ENCODE measurements at places on chromosomes 12 and 14.

- DNase-seq: no peak
Measured at GRCh38 chr12:104514092-104514810, 57.5 kb downstream of the CHST11 start.

GRCh38 chr12:130862161-130862560 lies 9.7 kb upstream of the RAN start:
- no peak for DNase-seq

DNA sequence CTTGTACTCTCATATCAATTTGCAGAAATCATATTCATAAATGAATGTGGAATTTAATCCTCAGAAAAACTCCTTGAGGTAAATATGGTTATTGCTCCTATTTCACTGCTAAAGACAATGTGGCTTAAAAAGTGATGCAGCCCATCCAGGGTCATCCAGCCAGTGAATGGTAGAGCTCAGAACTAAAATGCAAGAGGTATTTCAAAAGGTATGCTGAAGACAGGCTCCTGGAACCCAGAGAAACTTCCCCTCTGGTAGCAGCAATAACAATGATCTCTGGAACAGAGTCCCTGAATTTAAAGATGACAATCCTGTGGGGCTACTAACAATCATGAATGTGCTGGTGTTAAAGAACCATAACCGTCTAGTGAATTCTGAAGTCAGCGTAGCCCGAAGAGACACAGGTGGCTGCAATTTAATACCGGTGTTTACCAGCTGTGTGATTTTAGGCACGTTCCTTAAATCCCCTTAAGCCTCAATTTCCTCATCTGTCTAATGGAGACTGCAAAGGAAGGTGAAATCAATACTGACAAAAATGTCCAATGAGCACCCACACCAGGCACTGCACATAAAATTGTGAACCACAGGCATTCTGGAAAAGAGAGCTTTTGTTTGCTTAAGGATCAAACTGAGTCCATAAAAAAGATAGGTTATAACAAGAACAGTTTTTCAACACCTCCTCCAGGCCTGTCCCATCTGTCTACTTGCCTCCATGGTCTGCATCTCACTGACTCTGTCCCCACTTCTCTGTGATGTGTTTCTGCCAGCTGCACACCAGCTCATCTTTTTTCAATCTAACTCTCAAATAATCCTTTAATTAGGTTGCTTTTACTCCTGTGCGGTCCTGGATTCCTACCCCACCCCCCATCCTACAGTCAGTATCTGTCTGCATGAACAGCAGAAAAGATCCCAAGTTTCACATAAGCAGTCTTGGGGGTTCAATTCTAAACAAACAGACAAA lies 10.5 kb downstream of the TM7SF3 start:
- no peak for DNase-seq

DNA sequence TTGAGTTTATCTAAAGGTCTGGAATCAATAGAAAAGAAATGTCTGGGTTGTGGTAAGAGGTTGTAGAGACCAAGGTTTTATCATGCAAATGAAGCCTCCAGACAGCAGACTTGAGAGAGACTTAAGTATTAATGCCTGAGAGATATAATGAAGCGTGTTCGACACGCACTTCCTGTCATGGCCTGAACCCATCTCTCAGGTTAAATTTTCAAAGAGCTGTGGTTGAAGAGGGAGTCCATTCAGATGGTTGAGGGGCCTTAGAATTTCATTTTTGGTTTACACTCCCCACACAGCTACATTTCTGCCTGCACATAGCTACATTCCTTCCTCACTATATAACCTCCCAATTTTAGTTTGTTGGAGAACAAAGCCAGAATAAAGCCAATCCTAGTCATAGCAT lies 10.1 kb upstream of the CLEC12A start:
- DNase-seq: no peak

GRCh38 chr14:20782280-20782890 lies 1.3 kb downstream of the RNASE6 start:
- no peak for DNase-seq

- no peak for DNase-seq
Measured at GRCh38 chr12:67662910-67663538, 14.5 kb downstream of the DYRK2 start.

DNA sequence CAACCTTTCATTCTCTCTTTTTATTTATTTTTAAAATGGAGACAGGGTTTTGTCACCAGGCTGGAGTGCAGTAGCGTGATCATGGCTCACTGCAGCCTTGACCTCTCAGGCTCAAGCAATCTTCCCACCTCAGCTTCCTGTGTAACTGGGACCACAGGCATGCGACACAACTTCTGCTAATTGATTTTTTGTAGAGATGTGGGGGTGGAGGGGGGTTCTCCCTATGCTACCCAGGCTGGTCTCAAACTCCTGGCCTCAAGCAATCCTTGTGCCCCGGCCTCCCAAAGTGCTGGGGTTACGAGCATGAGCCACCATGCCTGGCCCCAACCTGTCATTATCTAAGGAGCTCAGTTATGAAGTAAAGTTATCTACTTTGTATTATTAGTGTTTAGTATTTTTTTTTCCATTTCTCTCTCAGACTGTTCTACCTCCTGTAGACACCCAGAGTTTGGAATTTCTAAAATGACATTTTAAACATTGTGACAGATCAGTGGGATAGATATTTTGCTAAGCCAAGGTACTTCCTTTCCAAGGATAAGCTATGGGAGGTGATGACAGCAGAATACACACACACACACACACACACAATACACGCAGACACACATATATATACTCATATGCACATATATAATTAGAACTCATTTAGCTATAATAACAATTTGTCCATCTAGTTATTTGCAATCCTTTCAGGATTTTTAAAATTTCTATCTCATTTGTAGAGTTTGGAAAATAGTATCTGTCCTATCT lies 2.1 kb upstream of the USP44 start:
- no peak for DNase-seq

- DNase-seq: no peak
Measured at GRCh38 chr12:92516277-92516600, 186.6 kb upstream of the PLEKHG7 start.

GRCh38 chr12:569091-569676 lies 94.1 kb downstream of the NINJ2 start:
- DNase-seq: no peak

- no peak for DNase-seq
Measured at GRCh38 chr12:130158754-130159059, 3.6 kb upstream of the FZD10 start.

GRCh38 chr14:75459099-75459741 lies 31.4 kb downstream of the JDP2 start:
- no peak for DNase-seq

- DNase-seq: no peak
Measured at GRCh38 chr14:92832137-92832700, 38.1 kb downstream of the GOLGA5 start.

- DNase-seq: no peak
Measured at GRCh38 chr14:37384870-37385596, 187.3 kb downstream of the MIPOL1 start.

DNA sequence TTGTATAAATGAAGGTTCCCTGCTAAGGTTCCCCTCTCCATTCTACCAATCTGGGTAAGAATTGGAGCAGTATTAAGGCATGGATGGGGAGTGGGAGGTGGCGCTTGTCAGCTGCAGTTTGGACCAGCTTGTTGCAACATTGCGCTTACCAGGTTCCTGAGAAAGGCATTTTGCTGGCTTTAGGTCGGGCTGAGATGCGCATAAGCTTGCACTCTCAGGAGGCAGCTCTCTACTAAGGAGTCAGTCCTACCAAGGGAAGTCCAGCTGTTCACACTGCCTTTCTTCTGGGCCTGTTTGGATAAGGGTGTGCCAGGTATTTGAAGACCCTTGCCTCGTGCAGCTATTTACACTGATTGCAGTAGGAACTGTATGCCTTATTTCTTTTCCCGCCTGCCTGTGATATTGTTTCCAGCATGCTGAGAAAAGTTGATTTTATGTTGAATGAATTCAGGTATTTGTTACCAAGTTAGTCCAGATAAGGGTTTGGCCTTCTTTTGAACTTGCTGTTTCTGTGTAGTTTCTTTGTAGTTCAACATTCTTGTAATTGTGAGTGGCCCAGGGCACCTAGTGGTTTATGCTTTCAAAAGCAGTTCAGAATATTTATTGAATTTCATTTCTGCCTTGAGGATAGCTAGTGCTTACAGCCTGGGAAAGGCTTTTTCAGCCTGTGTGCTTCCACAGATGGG lies 2.6 kb downstream of the MLEC start:
- no peak for DNase-seq

GRCh38 chr12:7628381-7628961 lies 37.2 kb downstream of the APOBEC1 start:
- no peak for DNase-seq

DNA sequence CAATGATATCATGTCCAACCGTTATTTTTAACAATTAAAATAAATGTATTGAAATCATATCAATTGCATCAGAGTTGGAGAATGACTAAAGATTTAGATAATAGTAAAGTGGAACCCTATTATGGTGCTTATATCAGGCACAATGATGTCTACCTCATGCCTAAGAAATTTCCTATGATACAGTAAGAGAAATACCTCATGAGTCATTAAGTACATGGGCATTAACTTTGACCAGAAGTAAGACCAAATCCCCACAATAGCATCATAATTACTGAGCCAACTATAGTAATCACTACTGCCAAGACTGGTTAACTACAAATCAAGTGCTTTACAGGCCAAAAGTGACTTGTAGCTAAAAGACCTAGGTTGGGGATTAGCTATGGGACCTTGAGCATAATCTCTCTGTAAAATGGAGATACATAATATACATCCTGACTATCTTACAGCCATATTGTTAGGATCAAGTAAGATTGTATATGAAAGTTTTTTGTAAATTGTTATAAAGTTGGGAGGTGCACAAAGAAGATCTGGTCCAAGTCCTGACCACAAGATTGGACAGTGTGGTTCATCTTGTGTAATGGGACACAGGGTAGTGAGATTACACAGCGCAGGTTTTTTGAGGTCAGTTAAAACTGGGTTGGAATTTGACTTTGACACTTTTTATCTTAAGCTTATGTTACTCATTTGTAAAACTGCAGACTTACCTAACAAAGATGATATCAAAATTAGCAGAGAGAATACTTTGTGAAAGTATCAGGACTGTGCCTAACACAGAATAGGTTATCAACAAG lies 60.5 kb downstream of the ERGIC2 start:
- DNase-seq: no peak

GRCh38 chr12:81888961-81889360 lies 129.8 kb upstream of the PPFIA2 start:
- DNase-seq: no peak

GRCh38 chr12:47249082-47249481 lies 169.3 kb upstream of the AMIGO2 start:
- no peak for DNase-seq

GRCh38 chr14:103656756-103657133 lies 27.7 kb downstream of the KLC1 start:
- DNase-seq: no peak

- no peak for DNase-seq
Measured at GRCh38 chr14:24565766-24566165, 10.3 kb downstream of the CTSG start.

- no peak for DNase-seq
Measured at GRCh38 chr14:32914391-32914790, 24.3 kb upstream of the NPAS3 start.

DNA sequence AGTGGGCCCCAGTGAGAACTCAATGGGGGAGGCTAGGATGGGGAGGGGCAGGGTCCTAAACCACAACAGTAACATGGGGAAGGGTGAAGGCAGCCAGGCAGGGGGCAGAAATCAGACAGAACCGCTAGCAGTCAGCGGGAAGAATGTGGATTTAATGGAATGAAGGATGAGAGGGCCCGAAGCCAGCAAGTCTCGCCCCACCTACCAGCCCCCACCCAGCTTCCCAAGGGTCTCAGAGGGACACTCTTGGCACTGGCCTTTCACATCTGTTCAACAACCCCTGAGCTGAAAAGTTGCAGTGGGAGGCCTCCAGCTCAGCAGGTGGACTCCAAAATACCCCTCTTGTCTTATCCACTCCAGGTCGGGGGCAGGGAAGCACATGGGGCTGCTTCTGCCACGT lies 6.5 kb upstream of the SLC6A12 start:
- DNase-seq: no peak

GRCh38 chr12:946631-947030 lies 2.9 kb downstream of the RAD52 start:
- no peak for DNase-seq

DNA sequence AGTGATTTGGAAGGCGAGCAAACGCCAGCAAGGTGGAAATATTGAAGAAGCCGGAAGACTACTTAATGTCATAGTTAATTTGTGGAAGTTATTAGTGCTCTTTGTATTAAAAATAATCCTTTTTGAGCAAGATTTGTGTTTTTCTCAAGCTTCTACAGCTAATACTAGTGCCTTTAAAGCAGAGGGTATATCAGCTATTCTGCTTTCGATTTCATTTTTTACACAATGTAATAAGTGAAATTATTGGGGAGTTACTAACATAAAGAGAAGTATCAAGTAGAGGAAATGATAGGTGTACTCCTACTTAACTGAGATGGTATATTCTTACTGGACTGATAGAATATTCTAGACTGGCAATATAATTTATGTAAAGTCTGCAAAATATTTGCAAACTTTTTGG lies 392.4 kb upstream of the DCN start:
- DNase-seq: no peak

DNA sequence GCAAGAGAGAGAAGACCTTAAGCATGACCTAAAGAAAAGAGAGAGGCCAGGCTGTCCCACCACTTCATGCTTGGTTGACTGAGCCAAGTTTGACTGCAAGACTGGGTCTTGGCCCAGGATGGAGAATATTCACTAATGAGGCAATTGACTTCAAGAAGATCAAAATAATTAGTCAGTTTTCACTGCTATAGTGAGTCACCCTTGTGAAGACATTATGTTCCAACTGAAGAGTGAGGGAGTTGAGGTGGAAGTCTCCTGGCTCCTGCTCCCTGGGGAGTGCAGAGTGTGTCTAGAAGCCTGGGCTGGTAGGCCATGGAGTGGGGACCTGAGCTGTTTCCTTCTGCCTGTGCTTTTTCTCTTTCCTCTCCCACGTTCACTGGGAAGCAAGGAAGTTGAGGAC lies 117.6 kb downstream of the CACNA1C start:
- DNase-seq: no peak

DNA sequence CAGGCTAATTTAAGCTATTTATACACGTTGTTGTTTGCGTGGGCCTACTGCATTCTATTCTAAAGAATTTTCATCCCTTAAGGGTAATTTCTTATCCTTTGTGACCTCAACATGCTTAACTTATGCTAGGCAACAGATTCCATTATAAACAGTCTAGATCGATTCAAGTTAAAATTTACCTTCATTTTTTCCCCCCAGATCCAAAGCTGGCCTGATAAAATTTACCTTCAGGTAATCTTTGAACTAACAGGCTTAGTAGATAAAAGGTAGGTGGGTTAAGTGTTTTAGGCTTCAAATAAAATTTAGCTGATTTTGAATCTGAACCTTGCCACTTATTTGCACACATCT lies 389 bp upstream of the CCNB1IP1 start:
- no peak for DNase-seq

GRCh38 chr12:104834607-104835006 lies 123.5 kb downstream of the SLC41A2 start:
- no peak for DNase-seq

Measured in stimulated activated CD4-positive, alpha-beta T cell treated with anti-CD3 and anti-CD28 coated beads, TNF-alpha, amount 100 ng/mL, for 1 hour (primary cell).